ENCODE measurements at places on chromosomes 7 and 10. TPM values are rescaled to one million over a fixed set of nuclear protein-coding genes. Genes with fewer than 3 reads are reported as not detected.

Gene SLC29A3
- total RNA-seq = 7.8 TPM

Gene DKK1
- 2.3 TPM for total RNA-seq

Gene PRKCQ
- total RNA-seq = 0.21 TPM

Gene YKT6
- total RNA-seq = 54.6 TPM

Gene ABCB1
- 36.0 TPM for total RNA-seq

Gene HOXA1
- total RNA-seq = 0.44 TPM

Gene LIPK
- total RNA-seq = not detected

Gene SLC26A4
- total RNA-seq = 0.66 TPM

Gene LBX1
- total RNA-seq = not detected

Gene GRM8
- total RNA-seq = 0.59 TPM

DNA sequence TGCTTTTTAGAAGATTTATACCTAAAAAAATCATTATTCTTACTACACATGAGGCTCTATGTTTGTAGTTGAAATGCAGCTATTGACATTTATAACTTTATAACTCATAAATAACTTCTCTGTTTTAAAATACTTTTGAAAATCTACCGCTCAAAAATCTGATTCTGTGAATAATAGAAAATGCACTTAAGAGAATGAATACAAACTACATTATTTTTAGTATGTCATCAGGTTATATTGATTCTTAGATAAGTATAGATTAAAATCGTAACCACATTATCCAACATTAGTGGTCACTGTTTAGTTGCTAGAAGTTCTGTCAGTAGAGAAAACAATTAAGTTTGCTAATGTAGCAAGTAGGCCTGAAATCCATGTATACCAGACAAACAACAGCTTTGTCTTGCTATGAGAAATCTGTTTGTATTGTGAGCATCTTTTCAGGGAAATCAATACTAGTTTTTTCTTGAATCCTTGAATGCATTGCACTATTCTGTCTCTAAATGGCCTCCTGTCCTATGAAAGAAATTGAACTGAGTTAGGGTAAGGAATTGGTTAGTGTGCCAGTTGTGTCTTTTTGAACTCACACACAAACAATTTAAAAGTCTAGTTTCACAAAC lies 116.5 kb upstream of the HDAC9 start:
- no peak for DNase-seq

DNA sequence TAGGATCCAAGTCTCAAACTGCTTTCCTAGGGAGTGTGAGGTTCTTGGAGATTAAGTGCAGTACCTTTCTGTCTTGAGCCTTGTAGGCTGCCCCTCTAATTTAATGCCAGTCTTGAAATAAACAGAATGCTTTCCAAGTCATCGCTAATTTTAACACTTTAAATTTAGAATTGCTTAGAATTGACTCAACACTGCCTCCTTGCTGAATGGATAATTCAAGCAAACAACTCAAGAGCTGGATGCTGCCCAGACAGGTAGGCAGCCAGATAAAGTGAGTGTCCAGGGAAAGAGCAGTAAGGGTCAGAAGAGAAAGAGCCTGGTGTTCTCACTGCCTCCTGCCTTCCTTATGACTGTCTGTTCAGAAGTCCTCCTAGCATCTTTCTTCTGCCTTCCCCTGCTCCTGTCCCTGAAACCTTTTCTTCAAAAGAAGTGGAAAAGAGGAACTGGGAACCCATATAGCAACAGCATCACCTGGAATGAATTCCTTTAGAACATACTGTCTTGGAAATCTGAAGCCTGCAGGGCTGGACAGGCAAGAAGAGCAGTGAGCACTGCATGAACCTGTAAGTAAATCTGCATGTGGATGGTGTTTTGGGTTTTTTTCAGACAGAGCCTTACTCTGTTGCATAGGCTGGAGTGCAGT lies 3.1 kb upstream of the GOT1 start:
- DNase-seq = no peak

GRCh38 chr7:151425670-151426440 lies 14.1 kb downstream of the CRYGN start:
- no peak for DNase-seq

GRCh38 chr7:88480896-88481295 lies 174.2 kb upstream of the STEAP4 start:
- DNase-seq = peak; percentile 7

DNA sequence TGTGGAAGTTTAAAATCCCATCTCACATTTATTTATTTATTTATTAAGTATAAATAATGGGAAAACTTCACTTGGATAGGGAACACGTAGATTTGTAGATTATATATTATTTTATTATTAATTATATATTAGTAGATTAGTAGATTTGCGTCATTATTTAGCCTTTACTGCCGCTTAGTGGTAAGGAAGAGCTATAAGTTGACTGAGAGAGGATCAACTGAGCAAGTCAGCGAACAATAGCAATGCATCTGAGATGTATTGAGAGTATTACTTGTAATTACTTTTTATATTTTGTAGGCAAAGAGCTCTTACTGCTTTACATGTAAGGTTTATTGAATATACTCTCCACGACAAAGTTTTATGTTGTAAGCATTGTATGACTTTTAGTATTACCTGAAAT lies 244.5 kb upstream of the ANKRD30A start:
- no peak for DNase-seq

- DNase-seq = no peak
Measured at GRCh38 chr10:86391986-86392722, 25.6 kb upstream of the GRID1 start.

GRCh38 chr7:123979876-123980275 lies 53.0 kb downstream of the TMEM229A start:
- no peak for DNase-seq

- no peak for DNase-seq
Measured at GRCh38 chr7:91852263-91852741, 28.2 kb downstream of the MTERF1 start.

DNA sequence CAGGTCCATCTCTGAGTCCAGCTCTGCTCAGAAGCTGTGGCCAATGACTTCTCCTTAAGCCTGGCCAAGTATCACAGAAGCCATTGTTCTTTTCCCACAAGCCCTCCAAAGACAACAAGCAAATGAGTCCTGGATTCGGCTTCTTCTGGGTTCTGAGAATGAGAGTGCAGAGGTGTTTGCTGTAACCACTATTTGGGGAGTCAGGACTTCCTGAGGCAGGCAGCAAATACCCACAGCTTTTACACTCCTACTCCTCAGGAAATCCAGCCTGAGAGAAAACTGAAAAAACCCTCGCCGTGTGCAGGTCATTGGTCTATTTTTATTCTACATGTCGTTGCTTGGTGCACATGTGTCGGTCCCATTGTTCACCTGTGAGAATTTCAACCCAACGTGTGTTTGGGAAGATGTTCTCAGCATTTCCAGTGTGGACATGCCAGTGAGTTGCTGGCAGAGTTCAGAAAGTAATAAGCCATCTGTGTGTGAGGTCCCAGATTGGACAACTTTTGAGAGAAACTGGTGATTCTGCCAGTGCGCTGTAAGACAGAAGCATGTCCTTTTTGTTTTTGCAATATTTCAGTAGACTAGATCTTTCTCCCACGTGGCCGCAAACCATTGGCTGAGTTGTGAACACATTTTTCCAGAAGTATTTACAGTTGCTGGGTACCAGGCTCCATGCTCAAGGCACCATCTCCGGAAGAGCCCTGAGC lies 121.6 kb upstream of the LYZL2 start:
- DNase-seq = no peak

DNA sequence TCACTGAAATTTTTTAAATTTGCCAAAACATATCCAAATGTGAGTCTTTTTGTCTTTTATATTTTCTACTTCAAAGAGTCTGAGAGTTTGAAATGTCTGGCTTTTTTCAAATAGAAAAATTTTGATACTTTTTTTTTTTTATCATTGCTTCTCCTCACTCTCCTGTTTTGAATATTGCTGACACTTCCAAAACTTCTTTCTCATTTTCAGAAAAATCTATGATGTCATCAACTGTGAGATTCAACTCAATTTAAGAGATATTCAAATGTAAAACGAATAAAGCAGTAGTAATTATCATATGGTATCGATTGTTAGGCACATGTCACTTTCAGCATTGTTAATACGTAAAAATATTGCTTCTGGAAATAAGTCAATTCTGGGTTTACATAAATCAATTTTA lies 505.8 kb upstream of the STEAP1 start:
- no peak for DNase-seq

GRCh38 chr10:79381804-79382221 lies 34.5 kb downstream of the PPIF start:
- peak; percentile 51 for DNase-seq

- DNase-seq = peak; percentile 36
Measured at GRCh38 chr10:87546210-87546609, 41.5 kb downstream of the MINPP1 start.

- DNase-seq = no peak
Measured at GRCh38 chr7:141027043-141027442, 12.3 kb upstream of the MRPS33 start.

DNA sequence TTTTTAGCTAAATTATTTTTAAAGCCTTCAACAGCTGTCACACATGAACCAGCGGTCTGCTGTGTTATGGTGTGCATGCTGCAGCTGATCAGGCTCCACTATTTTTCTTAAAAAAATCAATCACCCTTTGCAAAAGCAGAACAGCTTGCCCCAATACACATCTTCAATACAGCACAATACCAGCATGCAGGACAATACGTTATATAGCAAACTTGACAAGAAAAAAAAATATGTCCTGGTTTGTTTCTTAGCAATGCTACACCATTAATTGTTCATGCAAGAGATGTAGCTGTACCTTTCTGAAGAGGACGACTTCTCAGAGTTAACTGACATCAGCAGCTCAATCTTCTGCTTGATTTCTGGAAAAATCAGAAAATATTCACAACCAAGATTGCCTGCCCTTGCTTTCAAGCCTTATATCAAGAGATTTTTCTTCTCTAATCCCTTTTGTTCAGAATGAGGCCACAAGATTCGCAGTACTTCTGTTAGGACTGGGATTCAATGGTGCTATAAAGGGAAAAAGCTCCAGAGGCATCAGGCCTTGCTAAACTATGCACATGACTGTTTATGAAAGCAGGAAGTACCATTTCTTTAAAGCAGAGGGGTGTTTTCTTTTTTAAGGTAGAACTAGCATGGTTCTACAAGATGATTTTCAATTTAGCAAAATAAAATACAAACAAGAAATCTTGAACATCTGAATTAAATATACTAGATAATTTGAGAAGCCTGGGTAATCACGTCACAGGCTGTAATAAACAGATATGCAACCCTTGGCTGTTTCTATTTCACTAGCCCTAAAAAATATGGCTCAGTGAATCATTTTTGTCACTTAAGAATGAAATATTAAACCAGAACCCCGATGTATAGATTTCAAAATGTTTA lies 120.0 kb downstream of the SRPK2 start:
- peak; percentile 42 for DNase-seq

DNA sequence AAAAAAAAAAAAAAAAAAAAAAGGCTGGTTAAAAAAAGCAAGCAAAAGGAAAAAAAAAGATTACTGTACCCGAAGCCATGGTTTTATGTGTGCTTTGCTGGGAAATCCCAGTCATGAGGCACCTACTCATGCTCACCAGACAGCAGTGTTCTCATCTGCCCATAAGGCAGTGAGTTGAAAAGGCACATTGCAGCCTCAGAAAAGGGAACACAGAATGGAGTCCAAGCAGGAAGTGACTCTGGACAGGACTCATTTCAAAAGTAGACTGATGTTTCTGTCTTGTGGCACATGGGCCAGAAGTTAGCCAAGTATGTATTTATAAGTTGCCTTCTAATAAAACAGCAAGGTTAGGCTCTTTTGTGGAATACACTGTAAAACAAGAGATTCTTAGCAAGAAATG lies 40.2 kb downstream of the PDSS1 start:
- peak; percentile 11 for DNase-seq

DNA sequence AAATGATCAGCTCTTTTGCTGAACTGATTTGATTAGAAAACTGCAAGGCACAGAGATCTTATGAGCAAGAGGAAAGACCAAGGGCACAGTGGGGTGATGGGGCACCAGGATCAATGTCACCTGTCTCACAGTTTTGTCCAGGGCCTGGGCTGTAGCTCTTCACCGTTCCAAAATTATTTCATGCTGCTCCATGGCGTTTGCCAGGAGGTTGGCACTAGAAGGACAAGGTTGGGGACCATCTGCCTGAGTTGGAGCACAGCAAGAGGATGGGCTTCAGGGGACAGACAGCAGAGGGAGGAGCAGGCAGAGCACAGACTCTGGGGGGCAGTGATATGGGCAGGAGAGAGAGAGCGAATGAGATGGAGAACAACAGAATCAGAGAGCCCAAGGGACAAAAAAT lies 17.5 kb upstream of the FRA10AC1 start:
- no peak for DNase-seq

GRCh38 chr7:54330216-54330800 lies 211.9 kb upstream of the VSTM2A start:
- no peak for DNase-seq

GRCh38 chr10:6721964-6722615 lies 142.0 kb upstream of the PRKCQ start:
- DNase-seq = peak; percentile 36

GRCh38 chr10:97921581-97922021 lies 72.0 kb downstream of the GOLGA7B start:
- no peak for DNase-seq

Measured in tibial nerve (tissue), 4 donors.